NCI-H187 treated with DMSO at 0.1 percent for 48 hours (cell line): ENCODE measurements at places on chromosomes 16 and 17.

GRCh38 chr17:77898521-77899434 is 59.7 kb upstream of the TNRC6C start:
- DNase-seq, result no peak

- no peak for DNase-seq
These were observed 20.0 kb upstream of the TNFSF12 start for GRCh38 chr17:7528842-7529241.

DNA sequence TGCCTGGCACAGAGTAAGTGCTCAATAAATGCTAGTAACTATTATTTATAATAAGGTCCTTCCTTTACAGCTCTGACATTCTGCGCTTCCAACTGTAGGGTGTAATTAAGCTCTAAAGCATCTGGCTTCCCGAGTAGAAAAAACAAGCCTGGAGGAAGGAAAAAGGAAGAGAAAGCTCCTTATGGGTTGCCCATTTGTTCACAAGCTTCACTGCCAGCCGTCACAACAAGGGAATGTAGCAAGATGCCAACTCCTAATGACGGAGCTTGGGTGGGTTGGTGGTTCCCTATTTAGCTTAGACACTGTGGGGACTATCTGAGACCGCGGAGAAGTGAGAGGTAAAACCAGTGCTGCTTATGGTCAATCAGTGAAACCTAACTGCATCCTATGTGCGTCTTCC is 7.3 kb upstream of the RPRML start:
- DNase-seq, result no peak

GRCh38 chr17:73289549-73290254 is 22.1 kb downstream of the CDC42EP4 start:
- DNase-seq, result no peak

DNA sequence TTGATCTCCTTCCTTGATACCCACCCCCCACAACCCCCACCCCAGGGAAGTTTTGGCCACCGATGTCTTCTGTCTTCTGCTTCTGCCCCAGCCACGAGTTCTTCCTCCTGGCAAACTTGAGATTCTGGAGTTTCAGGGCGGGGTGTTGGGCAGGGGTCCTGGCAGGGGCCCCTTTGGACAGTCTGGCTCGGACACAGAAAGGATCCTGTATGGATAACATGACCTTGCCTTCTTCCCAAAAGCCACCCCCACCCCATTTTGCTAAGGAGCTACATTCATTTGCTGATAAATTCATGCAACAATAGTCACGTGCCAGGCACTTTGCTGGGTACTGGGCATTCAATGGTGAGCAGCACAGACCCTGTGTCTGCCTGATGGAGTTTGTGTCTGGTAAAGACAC is 5.9 kb upstream of the COL1A1 start:
- DNase-seq, result no peak

GRCh38 chr17:51813784-51814174 is 344.7 kb downstream of the CA10 start:
- no peak for DNase-seq

DNA sequence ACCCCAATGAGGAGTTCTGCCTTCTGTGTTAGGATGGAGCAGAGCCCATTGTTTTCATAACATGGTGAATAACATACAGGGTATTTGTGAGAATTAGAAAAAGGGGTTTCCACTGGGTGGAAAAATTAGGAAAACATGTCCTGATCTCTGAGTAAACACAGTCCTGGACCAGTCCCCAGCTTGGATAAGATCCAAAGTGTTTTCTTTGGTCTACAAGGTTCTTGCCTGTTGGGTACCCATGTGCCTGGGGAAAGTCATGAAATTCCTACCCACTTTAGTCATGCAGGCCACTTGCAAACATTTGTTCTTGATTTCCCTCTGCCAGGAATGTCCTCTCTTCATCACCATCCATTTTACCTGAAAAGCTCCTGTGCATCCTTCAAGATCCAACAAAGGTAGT is 164.8 kb upstream of the DYNLRB2 start:
- no peak for DNase-seq

DNA sequence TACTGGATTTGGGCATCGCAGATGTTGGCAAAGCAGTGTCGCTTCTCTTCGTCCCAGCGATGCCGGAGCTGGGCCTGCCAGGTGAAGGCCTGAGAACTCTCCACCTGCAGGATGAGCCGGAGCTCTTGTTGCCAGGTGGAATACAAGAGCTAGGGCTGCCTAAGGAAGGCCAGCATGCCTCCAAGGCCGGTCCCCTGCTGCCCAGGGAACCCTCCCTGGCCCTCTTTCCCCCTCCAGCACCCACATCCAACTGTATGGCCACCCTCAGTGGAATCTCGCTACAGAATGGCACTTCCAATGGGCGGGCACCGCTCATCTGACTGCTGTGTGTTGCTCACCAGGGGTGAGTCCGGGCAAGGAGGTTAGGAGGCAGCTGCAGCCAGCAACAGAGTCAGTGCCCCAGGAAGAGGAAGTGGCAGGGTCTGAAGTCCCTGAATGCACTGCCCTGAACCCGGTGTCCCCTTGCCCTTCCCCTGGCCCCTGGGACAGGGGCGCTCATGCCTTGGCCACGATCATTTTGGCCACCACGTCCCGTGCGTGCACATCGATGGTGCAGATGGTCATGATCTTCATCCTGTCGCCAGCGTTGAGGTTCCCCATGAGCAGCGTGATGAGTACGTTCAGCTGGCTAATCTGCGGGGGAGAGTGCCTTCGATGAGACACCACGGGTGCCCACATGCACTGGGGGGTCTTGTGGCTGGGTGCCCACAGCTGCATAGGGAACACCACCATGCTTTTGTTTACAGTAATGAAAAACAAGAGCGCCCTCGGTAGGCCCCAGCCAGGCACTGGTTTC is 75.8 kb downstream of the DNAH17 start:
- DNase-seq, result no peak

- DNase-seq, result no peak
These were observed 55.6 kb downstream of the GRB7 start for GRCh38 chr17:39793301-39793872.

GRCh38 chr17:39225308-39225958 is at the start of gene STAC2:
Gene STAC2, minus strand, starts transcription at chr17:39225945. Its CDS starts 443 bp downstream, at chr17:39225502.
- no peak for DNase-seq

GRCh38 chr17:22273308-22273707 is 581.0 kb downstream of the KCNJ18 start:
- DNase-seq, result no peak
